ENCODE measurements at places on chromosomes 4 and X.

DNA sequence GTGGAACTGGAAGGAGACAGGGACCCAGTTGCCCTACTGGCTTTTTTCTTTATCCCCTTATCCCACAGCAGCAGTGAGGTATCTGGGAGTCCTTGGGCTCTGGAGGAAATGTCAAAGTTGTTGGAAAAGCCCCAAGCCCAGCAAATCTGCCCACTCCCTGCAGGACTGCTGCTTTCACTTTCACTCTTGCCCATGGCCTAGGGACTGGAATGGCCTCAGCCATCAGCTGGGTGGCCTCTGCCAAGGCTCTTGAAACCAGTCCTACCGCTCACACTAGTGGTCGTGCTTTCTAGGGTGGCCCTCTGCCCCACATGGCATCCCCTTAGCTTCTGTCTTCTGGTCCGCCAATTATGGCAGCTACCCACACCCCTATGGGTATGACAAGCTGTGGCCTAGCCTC is 9.7 kb upstream of the RHOXF1 start:
- DNase-seq = no peak

- no peak for DNase-seq
Measured at GRCh38 chr4:105137121-105137875, 9.4 kb upstream of the TET2 start.

DNA sequence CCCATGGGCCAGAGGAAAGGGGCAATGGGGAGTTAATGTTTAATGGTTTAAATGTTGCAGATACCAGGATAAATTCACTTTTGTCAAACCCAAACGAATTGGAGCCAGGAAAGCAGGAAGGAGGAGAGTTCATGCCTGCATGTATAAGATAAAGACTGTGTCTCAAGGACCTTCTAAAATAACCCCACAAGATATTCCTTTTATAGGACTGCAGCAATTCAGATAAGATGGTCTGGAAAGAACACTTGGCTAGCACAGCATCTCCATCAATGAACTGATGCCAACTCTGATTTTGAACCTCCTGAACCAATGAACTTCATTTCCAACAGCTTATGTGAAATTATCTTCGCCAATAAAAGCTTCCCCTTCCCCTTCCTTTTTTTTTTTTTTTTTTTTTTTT is 31.3 kb upstream of the LONRF3 start:
- DNase-seq = no peak

GRCh38 chr4:132818091-132818490 is 331.0 kb upstream of the PCDH10 start:
- DNase-seq = no peak

- DNase-seq = no peak
Measured at GRCh38 chr4:625631-626161, 323 bp downstream of the PDE6B start.

- DNase-seq = peak; percentile 40
Measured at GRCh38 chr4:87985097-87985886, 9.8 kb downstream of the SPP1 start.

Measured in brain microvascular endothelial cell (primary cell).